Fibroblast of skin of scalp (primary cell): ENCODE measurements at places on chromosomes 7 and 10.

GRCh38 chr10:22927661-22928403, at the start of gene ARMC3:
TSS of gene ARMC3 (plus strand) at chr10:22928053. CDS start at chr10:22931997, 3,944 bp downstream.
- peak; percentile 43 for DNase-seq

DNA sequence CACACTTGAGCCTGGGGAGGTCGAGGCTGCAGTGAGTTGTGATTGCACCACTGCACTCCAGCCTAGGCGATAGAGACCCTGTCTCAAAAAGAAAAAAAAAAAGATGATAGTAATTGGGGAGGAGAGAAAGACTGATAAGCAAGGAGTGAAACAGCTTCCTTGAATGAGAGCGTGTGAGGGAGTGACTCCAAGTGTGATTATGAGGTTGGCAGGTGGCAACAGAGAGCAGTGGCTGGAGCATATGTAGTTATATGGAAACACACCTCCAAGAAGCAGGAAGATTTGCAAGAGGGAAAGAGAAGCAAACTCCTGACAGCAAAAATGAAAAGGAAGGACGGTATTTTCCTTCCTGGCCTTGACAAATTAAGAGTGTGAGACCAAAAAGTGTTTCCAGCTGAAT, 50.4 kb downstream of the VKORC1L1 start:
- DNase-seq, result no peak

DNA sequence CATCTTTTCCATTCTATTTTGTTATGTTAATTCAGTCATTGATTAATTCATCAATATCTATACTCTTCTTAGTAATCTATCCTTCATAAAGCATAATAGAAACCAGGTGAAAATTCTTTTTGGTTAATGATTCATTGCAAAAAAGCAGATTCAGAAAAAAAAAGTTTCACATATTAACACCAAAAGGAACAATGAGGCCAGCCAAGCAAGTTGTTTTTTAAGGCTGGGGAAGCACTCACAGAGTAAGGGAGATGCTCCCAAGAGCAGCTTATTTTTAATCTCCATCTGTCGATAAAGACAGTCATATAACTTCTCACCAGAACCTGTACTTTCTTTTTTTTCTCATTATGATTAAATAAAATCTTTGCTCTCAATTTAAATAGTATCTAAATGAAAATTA, 95.8 kb downstream of the CACNA2D1 start:
- no peak for DNase-seq

GRCh38 chr7:51300762-51301674, 15.6 kb downstream of the COBL start:
- no peak for DNase-seq

- DNase-seq, result peak; percentile 38
Measured at GRCh38 chr7:23680414-23681405, 711 bp downstream of the FAM221A start.
